SK-N-DZ (cell line): ENCODE measurements at places on chromosomes 4 and X.

- DNase-seq, result no peak
Measured at GRCh38 chr4:26751004-26751403, 109.6 kb upstream of the STIM2 start.

- no peak for DNase-seq
Measured at GRCh38 chr4:90184560-90184959, 57.4 kb downstream of the CCSER1 start.

GRCh38 chrX:153829549-153829798, 870 bp downstream of the PDZD4 start:
- DNase-seq, result no peak

GRCh38 chrX:9887659-9888297, 79.4 kb upstream of the CLDN34 start:
- DNase-seq, result no peak

GRCh38 chr4:120816296-120816965, 106.1 kb downstream of the PRDM5 start:
- DNase-seq, result no peak

- DNase-seq, result no peak
Measured at GRCh38 chrX:39674490-39675161, 423.1 kb downstream of the BCOR start.

GRCh38 chrX:37746218-37746941, 33.5 kb upstream of the CYBB start:
- no peak for DNase-seq

DNA sequence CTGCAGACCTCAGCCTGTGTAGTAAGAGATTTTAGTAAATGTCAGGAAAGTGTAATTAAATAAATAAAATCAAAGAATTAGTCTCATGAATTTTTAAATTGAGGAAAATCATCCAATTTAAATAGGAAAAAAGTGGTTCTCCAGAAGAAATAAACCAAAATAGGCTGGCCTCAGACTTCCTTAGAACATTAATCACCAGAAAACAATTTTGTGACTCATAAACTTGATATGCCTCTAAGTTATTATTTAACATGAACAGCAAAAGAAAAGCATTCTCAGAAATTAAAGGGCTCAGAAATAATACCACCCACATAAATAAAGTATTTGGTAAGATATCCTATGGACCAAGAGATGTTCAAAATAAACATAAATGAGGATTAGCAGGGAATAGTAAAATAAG, 14.3 kb downstream of the FAM47B start:
- DNase-seq, result no peak

GRCh38 chr4:141348125-141348524, 127.4 kb downstream of the ZNF330 start:
- no peak for DNase-seq

- no peak for DNase-seq
Measured at GRCh38 chrX:152155766-152156310, 17.5 kb upstream of the MAGEA10 start.

GRCh38 chrX:66717926-66718325, 79.0 kb upstream of the EDA2R start:
- DNase-seq, result no peak

- DNase-seq, result no peak
Measured at GRCh38 chrX:123835661-123836371, 24.0 kb upstream of the XIAP start.

DNA sequence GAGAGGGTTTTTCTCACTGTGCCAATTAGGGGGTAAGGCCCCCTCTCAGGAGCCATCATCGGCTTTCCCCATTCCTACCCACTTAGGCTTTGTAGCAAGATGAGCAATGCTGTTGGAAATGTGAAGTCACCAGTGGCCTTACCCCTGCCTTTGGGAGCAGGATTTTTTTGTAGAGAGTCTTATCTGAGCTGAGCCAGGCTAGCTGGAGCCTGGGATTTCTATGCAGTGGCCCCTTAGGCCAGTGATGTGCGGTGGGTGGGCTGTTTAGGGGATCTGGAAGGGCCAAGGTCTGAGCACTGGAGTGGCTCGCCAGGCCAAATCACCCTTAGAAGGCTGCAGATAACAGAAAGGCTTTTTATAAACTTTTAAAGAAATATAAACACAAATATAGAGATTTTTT, 4.2 kb downstream of the CXorf65 start:
- no peak for DNase-seq

DNA sequence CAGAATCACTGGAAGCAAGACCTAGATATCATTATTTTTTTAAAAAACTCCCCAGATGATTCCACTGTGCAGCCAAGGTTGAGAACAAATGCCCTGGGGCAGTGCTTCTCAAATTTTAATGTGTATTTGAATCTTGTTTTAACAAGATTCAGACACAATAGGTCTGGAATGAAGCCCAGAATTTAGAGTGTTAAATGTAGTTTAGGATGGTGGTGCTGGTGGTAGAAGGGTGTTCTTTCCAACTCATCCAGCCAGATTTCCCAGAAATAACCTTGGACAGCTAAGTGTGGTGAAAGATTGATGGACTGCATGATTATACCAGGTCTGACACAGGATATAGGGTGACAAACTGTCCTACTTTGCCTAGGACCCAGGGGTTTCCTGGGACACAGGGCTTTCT, 120.1 kb upstream of the MED14 start:
- no peak for DNase-seq

- no peak for DNase-seq
Measured at GRCh38 chr4:158808399-158808798, 39.6 kb downstream of the FNIP2 start.

- DNase-seq, result no peak
Measured at GRCh38 chr4:1413204-1413663, 7.0 kb upstream of the NKX1-1 start.

GRCh38 chr4:186820391-186820891, 96.8 kb upstream of the FAT1 start:
- no peak for DNase-seq

DNA sequence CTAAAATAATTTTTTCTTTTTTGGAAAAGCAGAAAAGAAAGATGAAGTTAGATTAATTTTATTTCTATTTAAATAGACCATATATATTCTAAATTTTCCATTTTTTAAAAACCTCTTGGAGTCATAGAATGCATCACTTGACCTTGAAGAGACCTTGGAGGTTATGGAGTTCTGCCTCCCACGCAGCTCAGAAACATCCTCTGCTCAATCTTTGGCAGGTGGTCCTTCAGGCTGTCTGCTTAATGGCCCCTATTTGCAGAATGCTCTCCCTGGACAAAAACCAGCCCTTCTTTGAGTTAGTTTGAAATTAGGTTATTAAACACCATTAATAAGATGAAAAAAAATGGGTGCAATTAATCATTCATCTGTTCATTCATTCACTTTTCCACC, 194.1 kb upstream of the TLL1 start:
- DNase-seq, result no peak

DNA sequence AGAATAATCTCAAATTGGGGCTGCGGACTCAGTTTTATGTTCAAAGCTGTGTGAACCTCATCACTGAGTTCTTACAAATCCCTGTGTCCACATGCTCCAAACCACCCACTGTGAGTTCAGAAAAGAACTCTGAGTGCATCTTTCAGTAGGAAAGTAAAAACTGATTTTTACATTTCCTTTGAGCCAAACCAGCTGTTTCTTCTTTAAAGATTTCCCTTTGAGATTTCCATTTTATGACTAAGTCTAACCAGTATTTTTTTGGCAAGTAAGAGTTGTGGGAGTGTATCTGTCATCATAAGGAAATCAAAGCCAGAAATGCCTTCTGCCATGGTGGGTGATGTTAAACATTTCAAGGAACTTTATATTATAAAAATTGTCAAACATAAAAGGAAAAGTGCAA, 100.0 kb downstream of the TET2 start:
- DNase-seq, result no peak

- DNase-seq, result no peak
Measured at GRCh38 chr4:47498899-47499298, 13.8 kb downstream of the ATP10D start.

GRCh38 chr4:184420402-184420801, 53.9 kb downstream of the IRF2 start:
- no peak for DNase-seq

DNA sequence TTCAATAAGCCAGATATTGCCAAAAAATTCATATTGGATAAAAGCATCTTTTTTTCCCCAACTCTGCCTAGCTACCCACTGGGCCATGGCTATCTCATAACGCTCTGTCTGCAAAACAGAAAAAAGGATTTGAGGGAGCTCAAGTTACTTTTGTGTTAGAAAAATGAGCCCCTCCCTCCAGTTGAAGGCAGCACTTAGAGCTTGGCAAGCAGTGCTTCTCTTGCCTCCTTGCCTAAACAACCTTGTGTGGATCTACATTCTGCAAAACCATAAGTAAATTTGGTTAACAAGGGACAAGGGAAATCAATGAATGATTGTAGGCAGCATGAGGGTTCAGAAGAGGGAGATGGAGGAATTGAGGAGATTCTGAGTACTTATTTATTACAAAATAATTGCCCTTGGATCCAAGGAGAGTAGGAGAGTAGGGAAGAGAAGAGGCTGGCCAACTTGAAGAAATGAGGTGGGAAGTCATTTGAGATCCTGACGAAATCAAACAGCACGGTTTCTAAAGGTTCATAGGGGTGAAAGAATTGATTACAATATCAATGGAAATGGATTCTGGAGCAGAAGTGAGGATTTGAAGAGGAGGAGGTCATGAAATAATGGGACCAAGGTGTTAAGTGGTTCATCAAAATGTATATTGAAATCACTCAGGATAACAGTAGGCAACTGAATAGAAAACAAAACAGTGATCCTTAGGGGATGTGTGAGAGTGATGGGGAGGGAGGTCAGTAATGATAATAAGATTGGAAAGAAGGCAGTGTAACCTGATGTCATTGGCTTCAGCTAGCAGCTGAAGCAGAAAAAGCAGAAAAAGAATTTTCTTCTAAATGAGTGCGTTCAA, 434.8 kb upstream of the IGFBP7 start:
- DNase-seq, result no peak

DNA sequence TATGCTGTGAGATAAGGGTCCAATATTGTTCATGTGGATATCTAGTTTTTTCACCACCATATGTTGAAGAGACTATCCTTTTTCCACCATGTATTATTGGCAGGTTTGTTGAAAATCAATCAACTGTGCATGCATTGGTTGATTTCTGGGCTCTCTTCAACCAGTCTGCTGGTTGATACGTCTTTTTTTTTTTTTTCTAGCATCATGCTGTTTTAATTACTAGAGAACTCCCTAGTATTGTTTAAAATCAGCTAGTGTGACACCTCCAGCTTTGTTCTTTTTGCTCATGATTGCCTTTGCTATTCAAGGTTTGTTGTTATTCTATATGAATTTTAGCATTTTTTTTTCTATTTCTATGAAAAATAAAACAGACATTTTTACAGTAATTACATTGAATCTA, 123.9 kb downstream of the SLC7A11 start:
- DNase-seq, result no peak

DNA sequence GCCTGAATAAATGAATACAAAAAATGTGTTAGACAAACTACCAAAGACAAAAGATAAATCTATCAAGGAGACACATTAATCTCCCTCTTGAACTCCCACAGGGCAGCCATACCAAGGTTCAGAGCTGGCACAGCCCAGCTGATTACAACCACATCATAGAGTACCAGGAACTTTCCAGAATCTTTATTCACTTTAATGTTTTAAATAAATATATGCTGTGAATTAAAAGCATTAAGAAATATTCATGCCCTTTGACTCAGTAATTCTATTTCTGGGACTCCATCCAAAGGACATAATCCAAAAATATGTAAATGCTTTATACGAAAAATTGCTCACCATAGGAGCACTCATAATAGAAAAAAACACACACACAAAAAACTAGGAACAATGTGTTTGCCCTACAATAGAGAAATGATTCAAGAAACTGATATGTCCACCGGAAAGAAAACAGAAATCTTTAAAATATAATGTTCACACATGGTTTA, 126.0 kb downstream of the LDB2 start:
- no peak for DNase-seq

- peak; percentile 12 for DNase-seq
Measured at GRCh38 chr4:152640058-152640921, 39.5 kb downstream of the TMEM154 start.

- DNase-seq, result peak; percentile 7
Measured at GRCh38 chrX:141278306-141278705, 36.0 kb upstream of the SPANXC start.

- DNase-seq, result no peak
Measured at GRCh38 chr4:62528874-62529273, 1328.7 kb downstream of the ADGRL3 start.

GRCh38 chr4:141021397-141022110, 111.7 kb downstream of the RNF150 start:
- peak; percentile 70 for DNase-seq

GRCh38 chr4:116829187-116829586, 256.2 kb downstream of the TRAM1L1 start:
- DNase-seq, result no peak

DNA sequence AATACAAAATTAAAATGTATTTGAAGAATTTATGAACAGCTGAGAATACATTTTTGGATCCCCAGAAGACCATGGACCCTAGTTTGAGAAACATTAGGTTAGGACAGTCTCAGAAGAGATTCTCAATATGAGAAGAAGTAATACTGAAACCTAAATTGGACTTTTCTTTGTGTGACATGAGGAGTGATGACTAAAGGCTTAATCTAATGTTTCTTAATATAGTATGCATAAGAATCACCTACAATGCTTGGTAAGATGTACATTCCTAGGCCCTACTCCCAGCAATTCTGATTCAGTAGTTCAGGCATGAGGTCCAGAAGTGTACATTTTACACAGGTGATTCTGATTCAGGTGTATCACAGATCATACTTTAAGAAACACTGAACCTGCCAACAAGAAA, 31.6 kb upstream of the HUWE1 start:
- DNase-seq, result no peak
